ENCODE measurements at places on chromosomes 13 and 19.

DNA sequence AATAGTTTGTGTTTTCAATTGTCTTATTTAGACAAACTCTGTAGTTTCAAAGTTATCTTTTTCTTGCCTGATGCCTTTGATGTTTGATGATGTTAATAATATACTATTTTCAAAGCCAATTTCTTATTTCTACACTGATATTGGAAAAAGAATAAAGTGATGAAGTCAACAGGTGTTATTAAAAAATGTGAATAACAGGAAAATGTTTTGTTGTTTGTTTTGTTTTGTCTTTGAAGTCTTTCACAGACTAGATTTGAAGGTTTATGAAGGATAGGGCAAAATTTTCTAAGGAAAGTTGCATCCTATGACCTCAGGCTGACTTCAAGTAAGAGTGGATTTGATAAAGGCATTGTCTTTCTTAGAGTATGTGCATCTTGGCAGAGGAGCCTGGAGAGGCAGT, 31.2 kb downstream of the ZNF790 start:
- no peak for DNase-seq

DNA sequence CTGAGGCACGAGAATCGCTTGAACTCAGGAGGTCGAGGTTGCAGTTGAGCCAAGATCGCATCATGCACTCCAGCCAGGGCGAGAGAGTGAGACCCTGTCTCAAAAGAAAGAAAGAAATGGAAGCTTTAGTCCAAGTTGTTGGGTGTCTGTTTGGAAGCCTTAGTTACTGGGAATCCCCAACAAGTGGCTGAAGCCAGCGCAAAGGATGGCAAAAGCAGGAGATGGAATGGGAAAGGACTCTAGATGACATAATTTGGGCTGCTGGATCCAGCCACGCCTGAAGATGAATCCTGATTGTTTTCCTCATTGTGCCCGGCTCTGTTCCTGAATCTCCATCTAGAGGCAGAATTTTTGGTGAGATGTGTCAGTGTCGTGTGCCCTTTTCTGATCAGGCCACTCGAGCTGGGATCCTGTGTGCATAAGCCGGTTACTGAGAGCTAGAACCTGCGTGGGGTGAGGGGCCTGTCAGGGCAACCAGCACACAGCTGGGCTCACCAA, 18.1 kb downstream of the CEBPA start:
- DNase-seq, result no peak

GRCh38 chr13:70375718-70376117, 267.5 kb upstream of the KLHL1 start:
- no peak for DNase-seq

GRCh38 chr19:38015761-38016160, 108.8 kb downstream of the SIPA1L3 start:
- DNase-seq, result no peak

DNA sequence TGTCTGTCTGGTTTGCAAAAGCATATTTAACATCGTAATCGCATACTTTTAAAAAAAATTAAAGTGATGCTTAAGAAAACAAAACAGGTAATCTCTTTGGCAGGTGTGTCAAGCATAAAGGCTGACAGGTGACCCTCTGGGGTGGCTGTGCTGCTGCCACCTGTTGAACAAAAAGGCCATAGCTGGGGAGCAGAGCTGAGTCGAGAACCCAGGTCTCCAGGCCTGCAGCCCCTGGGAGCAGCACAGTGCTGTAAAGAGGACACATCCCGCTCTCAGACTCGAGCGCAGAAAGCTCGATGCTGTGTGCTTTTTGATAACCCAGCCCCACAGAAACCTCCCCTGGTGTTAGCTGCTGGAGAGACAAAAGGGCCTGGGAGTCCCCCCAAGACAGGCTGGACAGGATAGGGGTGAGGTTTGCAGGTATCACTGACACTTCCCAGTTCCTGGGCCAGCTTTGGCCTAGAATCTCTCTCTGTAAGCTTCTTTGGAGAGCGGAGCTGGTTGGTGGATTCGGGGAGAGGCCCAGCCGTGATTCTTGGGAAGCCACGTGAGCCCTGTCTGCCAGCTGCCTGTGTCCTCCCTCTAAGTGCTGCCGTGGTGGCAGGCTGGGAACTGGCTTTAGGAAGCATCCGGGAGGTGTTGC, 66.9 kb downstream of the C13orf42 start:
- no peak for DNase-seq

- DNase-seq, result no peak
These were observed 529.0 kb downstream of the MYO16 start for GRCh38 chr13:109158383-109158782.

GRCh38 chr13:36673838-36674326, at the start of gene SERTM1:
Gene SERTM1 (plus strand): TSS chr13:36674020. CDS start chr13:36695079, 21,059 bp downstream.
- peak; percentile 16 for DNase-seq

DNA sequence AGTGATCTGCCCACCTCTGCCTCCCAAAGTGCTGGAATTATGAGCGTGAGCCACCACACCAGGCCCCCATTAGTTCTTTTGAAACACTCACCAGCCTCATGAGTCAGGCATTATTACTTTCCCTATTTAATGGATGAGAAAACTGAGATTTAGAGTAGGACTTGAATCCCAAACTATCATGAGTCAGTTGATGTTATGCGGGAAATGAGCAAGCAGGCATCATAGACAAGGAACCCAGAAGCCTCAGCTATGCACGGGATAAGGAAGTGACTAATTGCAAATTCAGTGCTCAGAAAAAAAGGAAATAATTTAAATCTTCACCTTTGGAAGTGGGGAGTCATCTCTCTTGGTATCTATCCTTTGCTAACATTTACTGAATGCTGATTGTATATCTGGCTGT, 217.5 kb downstream of the ABCC4 start:
- DNase-seq, result peak; percentile 50

DNA sequence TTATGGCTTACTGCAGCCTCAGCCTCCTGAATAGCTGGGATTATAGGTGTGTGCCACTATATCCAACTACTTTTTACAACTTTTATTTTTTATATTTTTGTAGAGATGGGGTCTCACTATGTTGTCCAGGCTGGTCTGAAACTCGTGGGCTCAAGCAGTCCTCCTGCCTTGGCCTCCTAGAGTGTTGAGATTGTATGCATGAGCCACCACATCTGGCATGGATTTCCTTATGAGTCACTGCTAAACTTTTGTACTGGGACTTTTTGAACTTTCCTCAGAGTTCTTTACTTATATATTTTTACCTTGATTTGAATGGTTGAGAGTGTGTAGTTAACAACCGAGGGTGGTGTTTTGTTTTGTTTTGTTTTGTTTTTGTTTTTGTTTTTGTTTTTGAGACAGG, 33.4 kb downstream of the DNAJC3 start:
- peak; percentile 69 for DNase-seq
